CD4-positive, alpha-beta T cell treated with Interleukin-15 for 4 hours (primary cell): ENCODE measurements at places on chromosomes 7 and 10.

DNA sequence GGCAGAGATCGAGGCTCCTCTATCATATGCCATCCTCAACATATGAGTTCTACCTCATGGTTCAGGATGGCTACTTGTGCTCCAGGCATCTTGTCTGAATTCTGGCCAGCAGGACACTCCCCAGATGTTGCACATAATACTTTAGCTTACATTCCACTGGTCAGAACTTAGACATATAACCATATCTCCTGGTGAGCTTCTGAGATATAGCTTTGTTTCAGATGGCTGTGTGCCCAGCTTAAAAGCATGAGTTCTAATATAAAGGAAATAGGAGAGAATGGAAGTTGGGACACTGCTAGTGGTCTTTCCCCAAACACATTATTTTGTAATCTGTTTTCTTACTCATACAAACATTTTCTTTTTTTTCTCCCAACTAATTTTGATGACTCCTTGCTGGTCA lies 50.8 kb upstream of the IFRD1 start:
- DNase-seq, result no peak

DNA sequence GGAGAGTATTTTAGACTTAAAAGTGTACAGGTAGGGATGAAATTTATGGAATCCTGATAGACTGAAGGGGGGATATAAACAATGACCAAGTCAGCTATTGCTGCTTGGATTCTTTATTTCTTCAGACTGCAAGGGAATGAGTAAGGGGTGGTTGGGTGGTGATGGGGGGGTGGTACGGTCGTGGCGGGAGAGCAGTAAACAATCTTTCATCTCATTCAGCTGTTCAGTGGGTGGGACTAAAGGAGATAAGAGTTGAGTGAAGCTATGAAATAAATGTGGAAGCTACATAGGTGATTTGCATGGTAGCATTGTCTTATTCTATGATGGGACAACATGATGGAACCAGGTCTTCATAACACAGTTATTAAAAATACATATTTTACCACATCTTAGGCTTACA lies 1.8 kb downstream of the SEPTIN7 start:
- DNase-seq, result peak; percentile 25

- DNase-seq, result no peak
Observed at GRCh38 chr10:1650542-1651269, 86.6 kb downstream of the ADARB2 start.

- no peak for DNase-seq
Observed at GRCh38 chr7:156988343-156989185, 21.9 kb downstream of the MNX1 start.

- DNase-seq, result no peak
Observed at GRCh38 chr7:28409716-28410627, 2.3 kb upstream of the CREB5 start.

DNA sequence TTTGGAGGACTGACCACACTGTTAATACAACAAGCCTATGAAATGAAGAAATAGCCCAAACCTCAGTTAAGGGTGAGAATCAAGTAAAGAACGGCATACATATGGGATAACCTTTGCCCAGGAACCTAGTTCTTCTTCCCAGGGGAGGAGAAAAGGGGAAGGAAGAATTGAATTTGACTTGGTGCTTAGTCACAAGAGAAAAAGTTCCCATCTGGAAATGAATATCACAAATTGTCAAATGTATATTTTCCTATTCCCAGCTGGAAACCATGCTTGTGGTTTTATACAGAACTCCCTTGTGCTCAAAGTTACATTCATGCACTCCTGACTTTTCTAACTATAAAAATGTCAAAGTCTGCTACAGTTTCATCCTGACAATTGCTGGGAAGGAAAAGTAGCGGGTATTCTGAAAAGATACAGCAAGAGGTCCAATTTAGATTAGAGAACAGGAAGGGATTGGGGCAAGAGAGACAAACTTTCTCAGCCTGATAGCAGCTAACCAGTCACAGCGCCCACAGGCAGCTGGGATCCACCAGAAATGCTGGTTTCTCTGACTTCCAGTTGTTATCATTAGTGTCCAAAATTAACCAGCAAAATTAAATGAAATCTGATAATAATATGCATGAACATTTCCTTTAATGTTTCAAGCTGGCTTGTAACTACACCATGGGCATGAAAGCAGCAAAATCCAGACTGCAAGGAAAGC lies 18.6 kb upstream of the GSAP start:
- no peak for DNase-seq

- no peak for DNase-seq
Observed at GRCh38 chr10:67914777-67915340, 30.4 kb downstream of the SIRT1 start.

GRCh38 chr10:86074294-86074693 lies 292.3 kb downstream of the GRID1 start:
- DNase-seq, result no peak

- DNase-seq, result no peak
Observed at GRCh38 chr10:33244354-33244967, 90.0 kb downstream of the NRP1 start.

- DNase-seq, result no peak
Observed at GRCh38 chr7:28207486-28208158, 27.0 kb upstream of the JAZF1 start.

DNA sequence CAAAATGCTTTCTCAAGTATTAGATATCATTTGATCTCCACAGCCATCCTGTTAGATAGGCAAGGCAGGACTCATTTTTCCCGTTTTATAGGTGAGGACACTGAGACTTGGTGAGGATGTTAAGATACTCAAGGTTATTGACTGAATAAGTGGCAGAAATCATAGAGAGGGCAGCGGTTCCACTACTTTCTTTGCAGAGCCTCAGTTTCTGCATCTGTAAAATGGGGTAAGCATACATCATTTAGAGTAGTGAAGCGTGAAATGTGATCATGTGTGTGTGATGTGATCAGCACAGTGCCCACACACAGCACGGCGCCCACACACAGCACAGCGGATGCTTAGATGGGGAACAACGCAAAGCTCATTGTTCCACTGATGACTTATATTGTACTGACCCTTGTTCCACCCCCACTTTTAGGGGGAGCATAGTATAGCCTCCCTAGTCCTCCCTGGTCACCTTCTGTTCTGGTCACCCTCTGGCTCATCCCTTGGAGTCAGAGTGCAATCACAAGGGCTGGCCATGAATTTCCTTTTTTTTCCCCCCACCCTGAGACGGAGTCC lies 10.5 kb downstream of the UBTD1 start:
- DNase-seq, result no peak

GRCh38 chr7:114718861-114719260 lies 203.0 kb upstream of the MDFIC start:
- no peak for DNase-seq

DNA sequence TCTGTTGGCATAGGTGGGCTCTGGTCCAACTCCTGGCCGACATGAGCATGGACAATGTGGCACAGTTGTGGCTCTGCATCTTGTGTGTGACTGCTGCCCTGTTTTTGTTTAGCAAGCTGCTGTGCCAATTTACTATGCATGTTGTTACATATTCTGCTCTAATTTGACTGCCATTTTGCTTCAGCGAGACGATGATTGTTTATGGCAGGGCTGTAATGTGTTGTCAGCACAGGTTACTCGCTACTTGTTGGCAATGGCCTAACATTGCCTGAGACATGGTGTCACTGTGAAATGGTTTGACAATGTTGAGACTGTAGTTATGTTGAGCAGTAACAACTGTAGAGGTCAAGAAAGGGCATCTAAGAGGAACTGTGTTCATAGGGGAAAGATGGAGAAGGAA lies 659.6 kb downstream of the AUTS2 start:
- no peak for DNase-seq

DNA sequence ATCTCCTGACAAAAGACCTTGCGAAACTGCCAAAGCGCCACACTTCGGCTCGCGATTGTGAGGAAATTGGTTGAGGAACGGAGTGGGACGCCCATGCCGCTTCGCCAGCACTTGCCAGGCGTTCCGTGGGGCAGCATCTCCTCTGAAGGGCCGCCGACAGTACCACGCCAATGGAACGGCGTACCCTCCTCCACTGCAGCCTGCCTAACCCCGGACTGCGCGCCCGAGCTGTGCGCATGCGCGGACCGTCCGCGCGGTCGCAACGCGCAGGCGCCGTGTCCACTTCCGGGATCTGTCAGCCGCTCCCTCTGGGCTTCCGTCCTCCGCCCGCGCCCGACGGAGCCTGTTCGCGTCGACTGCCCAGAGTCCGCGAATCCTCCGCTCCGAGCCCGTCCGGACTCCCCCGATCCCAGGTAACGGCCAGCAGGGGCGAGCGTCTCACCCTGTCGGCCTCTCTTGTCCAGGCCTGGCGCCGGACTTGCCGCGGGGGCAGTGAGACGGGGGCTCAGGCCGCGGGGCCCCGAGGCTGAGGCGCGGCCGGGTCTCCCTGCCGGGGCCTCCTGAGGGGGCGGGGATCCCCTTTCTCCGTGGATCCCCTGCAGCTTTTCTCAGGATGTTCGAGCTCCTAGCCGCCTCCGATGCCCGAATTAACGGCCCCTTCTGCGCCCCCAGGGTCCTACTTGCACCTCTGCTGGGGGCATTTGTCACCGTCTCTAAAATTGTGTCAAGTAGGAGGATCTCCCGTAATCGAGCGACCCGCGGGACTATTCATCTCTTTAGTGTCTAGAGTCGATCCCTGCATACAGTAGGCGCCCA lies at the start of gene ARPC1A:
Gene ARPC1A, plus strand, starts transcription at position 307 of the 816 bp plus-strand sequence. CDS start 7,456 bp downstream, outside the sequence.
- DNase-seq, result peak; percentile 92

DNA sequence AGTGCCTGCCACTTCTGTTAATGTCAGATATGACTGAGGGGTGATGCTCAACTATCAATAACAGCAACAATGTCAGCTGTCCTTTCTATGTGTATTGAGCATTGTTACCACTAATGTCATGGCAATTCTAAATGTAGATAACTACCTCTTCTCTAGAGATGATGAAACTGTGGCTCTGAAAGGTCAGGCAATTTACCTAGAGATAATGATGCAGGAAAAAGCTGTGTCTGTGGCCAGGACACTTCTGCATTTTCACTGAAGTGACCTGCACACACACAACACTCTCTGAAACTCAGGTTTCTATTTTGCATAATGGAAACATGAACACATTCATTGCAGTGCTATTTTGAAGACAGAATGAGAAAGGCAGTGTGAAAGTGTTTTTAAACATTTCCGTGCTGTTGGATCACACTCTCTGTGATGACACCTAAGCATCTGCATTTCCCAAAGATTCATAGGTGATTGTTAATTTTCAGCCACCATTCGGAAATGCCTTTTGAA lies 148.2 kb downstream of the KCND2 start:
- no peak for DNase-seq

DNA sequence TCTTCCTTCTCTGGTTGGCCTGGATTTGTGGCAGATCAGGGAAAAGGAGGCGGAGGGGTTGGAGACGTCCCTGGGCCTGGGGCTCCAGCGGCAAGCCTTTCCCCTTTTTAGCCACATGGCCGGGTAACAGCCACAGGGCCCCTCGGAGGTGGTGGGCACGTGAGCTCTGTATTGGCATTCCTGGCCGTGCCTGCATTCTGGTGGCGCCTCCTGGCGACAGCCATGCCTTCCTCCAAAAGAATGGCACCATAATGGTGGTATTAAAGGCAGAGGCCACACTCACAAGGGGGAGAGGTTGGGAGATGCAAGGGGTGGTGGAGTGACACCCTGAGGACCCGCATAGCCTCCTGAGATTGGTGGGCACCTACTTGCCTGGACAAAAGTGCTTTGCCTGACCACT lies 3.0 kb upstream of the AQP1 start:
- DNase-seq, result no peak

GRCh38 chr7:35463751-35464150 lies 209.9 kb upstream of the TBX20 start:
- no peak for DNase-seq

DNA sequence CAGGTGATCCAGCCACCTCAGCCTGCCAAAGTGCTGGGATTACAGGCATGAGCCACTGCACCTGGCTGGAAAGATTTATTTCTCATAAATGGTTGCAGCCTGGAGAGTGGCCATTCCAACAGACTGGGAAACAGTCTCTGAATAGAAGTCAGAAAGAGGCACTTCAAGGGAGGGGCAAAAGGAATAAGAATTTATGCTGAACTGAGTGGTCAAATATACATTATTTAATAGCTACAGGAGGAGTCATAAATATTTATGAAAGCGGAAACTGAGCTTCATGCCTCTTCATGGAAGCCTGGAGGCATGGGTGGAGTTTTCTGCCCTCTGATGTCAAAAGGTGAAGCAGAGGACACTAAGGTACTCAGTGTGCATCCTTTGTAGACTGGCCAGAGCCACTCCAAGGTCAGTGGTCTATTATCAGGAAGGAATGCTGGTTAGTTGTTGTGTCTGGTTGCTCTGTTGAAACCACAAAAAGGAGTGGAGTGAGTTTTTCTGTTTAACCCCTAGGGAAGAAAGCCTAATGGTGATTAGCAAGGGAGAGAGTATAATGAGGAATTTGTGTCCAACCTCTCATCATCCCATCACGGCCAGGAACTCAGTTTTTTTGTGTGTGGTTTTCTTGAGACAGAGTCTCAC lies 9.3 kb upstream of the NRBF2 start:
- no peak for DNase-seq

DNA sequence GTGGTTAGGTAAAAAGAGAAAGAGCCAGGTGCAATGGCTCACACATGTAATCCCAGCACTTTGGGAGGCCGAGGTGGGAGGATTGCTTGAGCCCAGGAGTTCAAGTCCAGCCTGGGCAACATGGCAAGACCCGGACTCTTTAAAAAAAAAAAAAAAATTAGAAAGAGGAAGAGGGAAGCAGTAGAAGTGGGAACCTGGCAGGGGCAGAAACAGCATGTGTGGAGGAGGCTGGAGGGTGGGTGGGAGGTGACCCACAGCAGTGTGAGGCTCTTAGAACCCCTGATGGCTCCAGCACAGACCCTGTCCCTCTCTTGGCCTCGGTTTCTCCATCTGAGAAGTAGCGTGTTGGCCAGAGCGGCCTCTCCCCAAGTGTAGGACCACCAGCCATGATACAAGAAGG lies 4.9 kb upstream of the CCL24 start:
- DNase-seq, result no peak

DNA sequence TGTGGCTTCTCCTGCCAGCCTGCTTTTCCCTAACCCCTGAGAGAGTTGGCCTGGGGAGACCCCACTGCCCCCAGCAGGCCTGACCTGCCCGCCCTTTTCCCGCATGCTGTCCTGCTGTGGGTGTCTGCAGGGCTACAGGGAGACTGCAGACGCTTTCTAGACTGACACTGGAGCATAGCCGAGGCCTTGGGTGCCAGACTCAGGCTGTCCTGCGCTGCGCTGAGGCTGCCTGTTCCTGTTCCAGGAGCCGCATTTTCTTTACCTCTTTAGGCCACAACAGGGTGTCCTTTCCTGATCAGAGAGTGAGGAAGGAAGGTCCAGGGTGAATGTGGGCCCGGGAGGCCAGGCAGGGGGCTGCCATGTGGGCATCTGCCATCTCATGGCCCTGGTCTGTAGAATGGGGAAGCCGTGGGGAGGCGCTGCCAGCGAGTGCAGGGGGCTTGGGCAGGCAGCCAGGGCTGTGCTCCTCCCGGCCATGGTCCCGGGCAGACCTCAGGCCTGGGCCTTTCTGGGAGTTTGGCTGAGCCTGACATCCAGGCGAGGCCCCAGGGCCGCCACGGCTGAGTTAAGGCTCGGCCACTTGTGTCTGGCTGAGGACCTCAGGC lies 3.6 kb downstream of the PWWP2B start:
- no peak for DNase-seq

DNA sequence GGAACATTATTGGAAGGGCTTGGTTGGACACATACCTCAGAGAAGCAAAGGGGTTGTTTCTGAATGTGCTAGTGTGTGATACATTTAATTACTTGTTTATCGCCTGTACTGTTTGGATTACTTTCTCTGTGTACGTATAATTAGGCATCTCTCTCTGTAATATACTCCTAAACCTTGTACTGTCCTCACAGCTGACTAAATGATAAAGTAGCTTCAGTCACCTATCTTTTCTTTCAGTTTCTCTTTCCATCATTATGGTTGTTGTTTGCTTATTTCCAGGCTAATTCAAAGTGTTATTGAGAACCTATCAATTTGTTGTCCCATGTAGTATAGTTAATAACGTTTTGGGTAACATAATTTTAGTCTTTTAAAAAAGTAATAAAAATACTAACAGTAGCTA lies 34.0 kb downstream of the MXI1 start:
- DNase-seq, result no peak
